NCI-H510A (cell line): ENCODE measurements at places on chromosomes 3 and 15.
A peak's percentile ranks its signal among the peaks of the same experiment; 100 is the strongest.

DNA sequence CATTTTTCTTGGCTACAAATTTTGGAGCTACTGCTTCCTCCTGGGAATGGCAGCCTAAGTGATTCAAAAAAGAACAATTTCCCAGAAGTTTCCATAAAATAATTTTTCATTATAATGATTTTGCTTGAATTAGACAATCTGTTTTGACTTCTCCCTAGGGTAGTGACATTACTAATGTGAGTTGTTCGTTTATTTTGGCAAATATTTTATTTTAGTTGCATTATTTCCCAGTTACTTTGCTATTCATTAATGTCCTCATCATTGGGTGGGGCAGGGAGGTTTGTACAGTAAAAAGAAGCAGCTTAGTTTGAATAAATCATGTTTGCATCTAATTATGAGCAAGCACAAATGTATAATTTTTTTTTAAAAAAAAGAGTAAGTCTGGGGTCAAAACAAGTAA is 686.6 kb downstream of the ROBO2 start:
- DNase-seq: no peak

- DNase-seq: no peak
These were observed 716 bp downstream of the SELENOS start for GRCh38 chr15:101276501-101277037.

GRCh38 chr15:41891226-41891625 is 2.6 kb downstream of the SPTBN5 start:
- DNase-seq: no peak

DNA sequence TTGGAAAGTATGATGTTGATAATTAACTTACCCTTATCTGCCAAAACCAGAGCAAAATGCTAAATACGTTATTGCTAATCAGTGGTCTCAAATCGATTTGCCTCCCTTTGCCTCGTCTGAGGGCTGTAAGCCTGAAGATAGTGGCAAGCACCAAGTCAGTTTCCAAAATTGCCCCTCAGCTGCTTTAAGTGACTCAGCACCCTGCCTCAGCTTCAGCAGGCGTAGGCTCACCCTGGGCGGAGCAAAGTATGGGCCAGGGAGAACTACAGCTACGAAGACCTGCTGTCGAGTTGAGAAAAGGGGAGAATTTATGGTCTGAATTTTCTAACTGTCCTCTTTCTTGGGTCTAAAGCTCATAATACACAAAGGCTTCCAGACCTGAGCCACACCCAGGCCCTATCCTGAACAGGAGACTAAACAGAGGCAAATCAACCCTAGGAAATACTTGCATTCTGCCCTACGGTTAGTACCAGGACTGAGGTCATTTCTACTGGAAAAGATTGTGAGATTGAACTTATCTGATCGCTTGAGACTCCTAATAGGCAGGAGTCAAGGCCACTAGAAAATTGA is 59.7 kb downstream of the DCUN1D1 start:
- no peak for DNase-seq

- no peak for DNase-seq
These were observed 1.8 kb upstream of the CCR1 start for GRCh38 chr3:46209746-46210470.

- no peak for DNase-seq
These were observed 5.5 kb upstream of the EHD4 start for GRCh38 chr15:41977757-41978383.

GRCh38 chr3:157103280-157103679 is 56.7 kb downstream of the CCNL1 start:
- DNase-seq: no peak

DNA sequence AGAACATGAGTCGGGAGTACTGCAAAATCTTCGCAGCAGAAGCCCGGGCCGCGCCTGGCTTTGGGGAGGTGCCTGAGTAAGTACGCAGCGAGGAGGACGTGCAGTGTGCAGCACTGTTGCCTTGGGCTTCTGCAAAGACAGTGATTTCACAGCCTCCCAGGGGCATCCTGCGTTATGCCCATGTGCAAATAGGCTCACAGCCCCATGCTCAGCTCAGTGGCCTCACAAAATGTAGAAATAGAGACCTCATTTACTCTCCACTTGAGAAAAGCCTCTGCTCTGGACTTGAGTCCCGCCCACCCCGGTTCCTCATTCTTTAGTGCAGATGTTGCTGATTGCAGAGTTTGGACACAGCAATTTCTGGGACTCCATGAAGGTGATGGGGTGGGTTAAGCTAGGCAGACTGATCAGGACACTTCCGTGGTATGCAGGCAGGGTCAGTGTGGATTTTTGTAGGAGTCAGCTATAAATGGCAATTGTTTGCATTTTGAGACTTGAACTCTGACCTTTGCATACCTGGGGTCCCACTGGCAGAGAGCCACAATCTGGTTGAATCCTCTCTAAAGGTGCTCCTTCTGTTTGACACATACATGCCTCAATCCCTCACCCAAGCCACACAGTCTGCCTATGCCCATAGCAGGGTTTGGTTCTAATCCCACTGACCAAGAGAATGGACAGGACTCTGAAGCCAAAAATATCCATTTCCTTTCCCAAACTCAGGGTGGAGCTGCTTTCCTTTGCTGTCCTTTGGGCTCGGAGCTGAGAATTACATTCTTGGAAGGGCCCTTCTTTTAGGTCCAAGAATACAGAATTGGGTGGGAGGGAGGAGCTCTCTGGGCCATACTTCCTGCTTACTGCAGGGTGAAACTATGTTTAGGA is 20.7 kb upstream of the SLC28A1 start:
- DNase-seq: no peak

DNA sequence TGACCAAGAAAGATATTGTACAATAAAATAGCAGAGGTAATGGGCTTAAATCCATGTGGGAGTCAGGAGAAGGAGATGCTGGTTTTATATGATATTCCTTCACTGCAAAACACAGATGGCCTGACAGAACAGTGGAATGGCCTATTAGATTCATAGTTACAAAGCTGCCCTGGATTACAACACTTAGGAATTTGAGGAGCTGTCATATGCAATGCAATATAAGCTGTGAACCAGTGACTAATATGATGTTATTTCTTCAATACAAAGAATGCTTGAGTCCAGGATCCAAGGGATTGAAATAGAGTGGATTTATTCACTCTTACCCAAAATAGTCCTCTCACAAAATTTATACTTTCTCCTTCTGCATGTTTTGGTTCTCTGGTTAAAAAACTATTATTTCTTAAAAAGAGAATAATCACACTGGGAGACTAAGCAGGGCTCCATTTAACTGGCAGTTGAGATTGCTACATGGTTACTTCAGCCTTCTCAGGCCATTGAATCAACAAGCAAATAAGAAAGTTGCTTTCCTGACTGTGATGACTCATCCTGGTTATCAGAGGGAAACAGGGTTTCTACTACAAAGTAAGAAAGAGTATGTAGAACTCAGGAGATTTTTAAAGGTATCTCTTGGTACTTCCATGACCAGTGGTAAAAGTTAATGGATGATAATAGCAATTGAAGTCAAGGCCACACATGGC is 79.8 kb upstream of the ZPLD1 start:
- DNase-seq: no peak

DNA sequence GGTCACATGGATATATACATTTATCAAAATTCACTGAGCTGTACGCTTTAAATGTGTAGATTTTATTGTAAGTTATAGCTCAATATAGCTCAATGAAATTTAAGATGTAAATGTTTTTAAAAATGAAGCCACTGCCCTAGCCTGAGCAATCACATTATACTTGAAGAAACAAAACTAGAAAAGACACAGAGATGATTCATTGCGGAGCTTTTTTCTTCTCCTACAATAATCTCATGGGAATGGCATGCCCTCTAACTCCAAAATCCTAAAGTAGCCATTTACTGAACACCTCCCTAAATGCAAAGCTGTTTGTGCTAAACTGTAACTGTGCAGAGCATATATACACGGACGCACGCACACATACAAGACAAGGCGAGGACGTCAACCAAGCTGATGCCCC is 84.2 kb downstream of the MYO9A start:
- DNase-seq: no peak

- no peak for DNase-seq
These were observed 103.1 kb downstream of the DGKG start for GRCh38 chr3:186258968-186259367.

DNA sequence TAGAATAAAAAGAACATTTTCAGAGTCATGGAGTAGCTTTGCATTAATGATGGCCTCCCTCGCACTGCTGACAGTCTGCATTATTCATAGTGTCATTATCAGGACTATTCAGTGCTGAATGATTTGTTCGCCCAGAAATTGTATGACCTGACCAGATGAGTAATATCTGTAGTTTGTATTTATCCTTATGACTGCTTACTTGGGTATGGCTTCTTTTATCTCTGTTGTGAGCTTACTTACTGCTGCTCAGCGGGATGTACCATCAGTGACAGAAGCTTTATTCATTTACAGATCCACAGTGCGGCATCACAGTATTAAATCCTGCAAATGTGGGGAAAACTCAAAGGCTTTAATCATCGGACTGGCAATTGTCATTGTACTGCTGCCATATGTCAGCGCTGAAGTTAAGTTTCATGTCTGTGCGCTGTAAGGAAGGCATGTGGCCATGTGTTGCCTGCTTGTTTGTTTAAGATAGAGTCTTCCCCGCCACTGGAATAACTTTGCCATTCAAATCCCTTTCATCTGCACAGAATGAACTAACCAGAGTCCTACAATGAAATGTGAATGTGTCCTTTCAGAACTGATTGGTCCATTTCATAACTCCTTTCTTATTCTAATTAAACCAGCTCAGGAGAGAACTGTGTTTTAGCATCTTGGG is 262.2 kb downstream of the CHL1 start:
- DNase-seq: no peak

- no peak for DNase-seq
These were observed 396.4 kb downstream of the NLGN1 start for GRCh38 chr3:173793963-173794362.

- DNase-seq: peak; percentile 81
These were observed 154.1 kb upstream of the GOLIM4 start for GRCh38 chr3:168249550-168250414.

- DNase-seq: no peak
These were observed 16.7 kb upstream of the EIF1B start for GRCh38 chr3:40292637-40293349.

- no peak for DNase-seq
These were observed 309.7 kb upstream of the RBMS3 start for GRCh38 chr3:28971156-28971555.

GRCh38 chr3:36373084-36373483 is 7.2 kb upstream of the STAC start:
- DNase-seq: no peak

DNA sequence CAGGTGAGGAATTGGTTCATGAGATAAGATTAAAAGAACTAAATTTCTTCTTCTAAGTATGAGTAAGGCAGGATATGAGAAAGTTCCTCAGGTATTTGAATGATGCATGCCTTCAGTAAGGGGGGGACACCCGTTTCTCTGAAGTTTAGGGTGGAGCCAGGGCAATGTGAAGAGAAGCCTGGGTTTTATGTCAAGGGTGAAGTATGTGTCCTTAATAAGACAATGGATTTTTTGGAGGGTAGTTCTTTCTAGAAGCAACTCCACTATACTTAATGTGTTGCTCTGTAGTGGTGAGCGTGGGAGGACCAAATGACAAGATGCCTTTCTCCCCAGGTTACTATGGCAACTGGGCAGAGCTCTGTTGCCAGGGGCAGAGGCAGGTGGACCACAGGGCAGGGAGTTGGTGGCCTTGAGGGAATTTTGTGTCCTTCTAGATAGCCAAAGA is 44.0 kb downstream of the PHLDB2 start:
- no peak for DNase-seq

- no peak for DNase-seq
These were observed 188.6 kb upstream of the PDZRN3 start for GRCh38 chr3:73813291-73813690.

DNA sequence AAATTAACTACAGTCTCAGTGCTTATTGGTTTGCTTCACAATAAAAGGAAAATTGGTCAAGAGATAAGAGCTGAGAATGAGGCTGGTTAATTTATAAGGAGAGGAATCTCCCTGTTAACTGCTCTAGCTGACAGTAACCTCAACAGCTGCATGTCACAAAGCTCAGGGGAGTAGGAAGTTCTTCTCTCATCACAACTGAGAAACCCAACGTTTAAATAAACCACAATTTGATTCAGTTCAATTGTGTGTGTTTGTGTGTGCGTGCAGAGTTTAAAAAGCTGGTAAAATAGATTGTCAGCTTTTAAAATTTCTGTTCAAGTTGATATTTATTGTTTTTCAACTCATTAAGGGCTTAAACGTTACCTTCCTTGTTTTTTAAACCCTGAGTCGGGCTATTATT is 3.5 kb upstream of the TGFBR2 start:
- no peak for DNase-seq

- no peak for DNase-seq
These were observed 206.8 kb downstream of the MAGI1 start for GRCh38 chr3:65831733-65832425.

DNA sequence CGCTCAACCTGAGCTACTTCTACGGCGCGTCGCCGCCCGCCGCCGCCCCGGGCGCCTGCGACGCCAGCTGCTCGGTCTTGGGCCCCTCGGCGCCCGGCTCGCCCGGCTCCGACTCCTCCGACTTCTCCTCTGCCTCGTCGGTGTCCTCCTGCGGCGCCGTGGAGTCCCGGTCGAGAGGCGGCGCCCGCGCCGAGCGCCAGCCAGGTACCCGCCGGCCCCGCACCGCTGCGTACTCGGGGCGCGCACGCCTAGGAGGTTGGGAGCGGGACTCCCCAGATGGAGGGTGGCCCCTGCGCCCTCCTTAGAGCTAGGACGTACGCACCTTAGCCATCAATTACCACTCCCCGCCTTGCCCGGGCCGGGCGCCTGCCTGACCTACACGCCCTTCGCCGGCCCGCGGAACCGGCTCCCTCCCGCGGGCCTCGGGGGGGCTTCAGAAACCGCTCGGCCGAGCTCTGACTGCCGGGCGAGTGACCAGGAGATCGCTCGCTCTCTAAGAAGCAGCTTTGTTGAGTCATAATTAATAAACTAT is 466 bp downstream of the NFKBIZ start:
- DNase-seq: no peak

DNA sequence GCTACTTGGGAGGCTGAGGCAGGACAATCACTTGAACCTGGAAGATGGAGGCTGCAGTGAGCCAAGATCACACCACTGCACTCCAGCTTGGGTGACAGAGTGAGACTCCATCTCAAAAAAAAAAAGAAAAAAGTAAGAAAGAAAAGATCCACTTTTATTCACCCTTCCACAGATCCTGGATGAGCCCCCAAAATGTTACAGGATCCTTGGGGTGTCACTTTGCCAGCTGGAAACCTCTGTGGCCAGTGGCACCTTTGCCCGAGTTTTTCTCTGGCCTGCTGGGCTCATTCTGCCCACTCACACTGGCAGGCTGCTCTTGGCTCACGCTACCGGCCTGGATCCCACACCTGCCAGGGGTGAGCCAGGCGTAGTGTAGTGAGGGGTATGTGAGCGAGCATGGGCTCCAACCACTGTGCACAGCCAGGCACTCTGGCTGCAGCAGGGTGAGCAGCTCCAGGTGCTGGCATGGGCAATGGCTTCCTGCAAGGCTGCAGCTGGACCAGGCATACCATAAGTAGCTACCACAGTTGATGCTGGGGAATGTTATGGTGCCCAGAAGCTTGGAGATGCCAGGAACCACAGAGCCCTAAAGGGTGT is 57.8 kb upstream of the C15orf39 start:
- DNase-seq: no peak

DNA sequence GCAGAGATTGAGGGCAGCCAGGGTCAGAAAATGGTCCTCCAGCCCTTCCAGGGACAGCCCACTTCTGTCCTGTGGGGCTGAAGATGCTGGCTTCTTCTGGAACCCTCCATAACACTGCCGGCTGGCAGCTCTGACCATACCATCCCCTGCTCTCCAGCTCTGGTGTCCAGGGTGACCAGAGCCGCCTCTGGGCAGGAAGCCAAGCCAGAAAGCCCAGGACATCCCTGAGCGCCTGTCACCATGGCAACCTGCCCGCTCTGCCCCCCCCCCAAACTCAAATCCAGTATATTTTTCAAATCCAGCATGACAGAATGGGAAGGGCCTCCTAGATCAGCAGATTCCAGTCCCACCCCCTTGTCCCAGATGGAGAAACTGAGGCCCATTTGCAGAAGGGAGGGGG is 420 bp upstream of the TMIE start:
- DNase-seq: no peak
